NCI-H1694 treated with DMSO at 0.1 percent for 48 hours (cell line): ENCODE measurements at places on chromosomes 16 and 17.
A peak's percentile ranks its signal among the peaks of the same experiment; 100 is the strongest.

DNA sequence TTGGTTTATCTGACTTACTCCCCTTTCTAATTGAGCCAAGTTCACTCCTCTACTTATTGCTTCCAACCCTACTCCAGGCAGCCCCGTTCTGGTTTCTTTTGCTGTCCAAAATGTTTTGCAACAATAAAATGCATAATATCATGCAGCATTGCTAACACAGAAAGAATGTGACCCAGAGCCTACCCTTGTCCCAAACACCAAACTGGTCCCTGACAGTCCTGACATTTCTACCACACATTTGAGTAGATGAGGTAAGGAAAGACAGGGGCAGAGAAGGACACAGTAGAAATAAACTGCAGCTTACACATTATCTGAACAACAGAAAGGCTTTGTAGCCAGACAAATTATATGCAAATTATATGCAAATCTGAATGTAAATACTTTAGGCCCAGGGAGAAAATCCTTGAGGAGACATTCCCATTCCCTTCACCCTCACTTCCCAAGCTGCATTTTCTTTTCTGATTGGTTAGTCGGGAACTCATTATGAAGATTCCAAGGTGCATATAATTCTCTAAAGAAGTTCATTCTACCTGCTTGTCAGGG lies 31.6 kb downstream of the SOX9 start:
- DNase-seq: no peak

- DNase-seq: no peak
Measured at GRCh38 chr17:37399265-37399803, 7.3 kb downstream of the ACACA start.

GRCh38 chr17:55292094-55292493 lies 27.3 kb downstream of the HLF start:
- DNase-seq: no peak

DNA sequence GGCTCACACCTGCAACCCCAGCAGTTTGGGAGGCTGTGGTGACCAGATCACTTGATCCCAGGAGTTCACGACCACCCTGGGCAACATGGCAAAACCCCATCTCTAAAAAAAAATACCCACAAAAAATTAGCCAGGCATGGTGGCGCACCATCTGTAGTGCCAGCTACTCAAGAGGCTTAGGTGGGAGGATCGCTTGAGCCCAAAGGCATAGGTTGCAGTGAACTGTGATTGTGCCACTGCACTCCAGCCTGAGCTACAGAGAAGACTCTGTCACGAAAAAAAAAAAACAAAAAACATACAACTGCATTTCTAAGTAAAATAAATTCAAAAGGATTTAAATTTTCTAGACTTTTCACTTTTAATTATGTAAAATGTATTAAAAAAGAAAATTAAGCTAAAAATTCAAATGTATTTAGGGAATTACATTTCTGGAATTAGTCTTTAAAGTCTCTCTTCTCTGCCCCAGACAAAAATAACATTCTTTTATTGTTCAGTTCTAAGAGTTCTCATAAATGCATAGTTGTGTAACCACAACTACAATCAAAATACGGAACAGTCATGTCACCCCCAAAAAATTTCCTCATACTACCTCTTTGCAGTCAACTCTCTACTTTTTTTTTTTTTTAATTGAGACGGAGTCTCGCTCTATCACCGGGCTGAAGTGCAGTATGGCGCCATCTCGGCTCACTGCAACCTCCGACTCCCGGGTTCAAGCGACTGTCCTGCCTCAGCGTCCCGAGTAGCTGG lies 14.1 kb downstream of the FAM222B start:
- DNase-seq: no peak

- DNase-seq: no peak
Measured at GRCh38 chr16:81099958-81100357, 3.8 kb upstream of the GCSH start.

GRCh38 chr17:78252111-78252634 lies 20.7 kb downstream of the TMEM235 start:
- no peak for DNase-seq

DNA sequence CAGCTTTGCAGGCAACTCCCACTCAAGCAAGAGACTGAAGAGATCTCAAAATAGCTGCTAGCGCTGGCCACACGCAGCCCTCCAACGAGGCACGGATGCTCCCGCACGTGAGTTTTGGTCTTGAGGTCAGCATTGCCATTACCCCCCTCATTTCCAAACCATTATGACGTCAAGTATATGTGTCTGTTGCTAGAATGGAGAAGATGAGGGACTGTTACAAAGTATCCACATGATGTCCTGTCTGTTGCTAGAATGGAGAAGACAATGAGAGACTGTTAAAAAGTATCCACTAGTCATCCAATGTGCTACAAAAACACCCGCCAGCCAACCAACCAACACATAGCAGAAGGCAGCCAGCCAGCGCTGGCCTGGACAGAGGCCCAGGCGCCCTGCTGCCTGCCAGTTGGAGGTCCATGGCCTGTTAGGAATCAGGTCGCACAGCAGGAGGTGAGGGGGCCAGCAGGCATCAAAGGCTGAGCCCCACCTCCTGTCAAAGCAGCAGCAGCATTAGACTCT lies 24.8 kb downstream of the KLHDC4 start:
- peak; percentile 75 for DNase-seq

- DNase-seq: no peak
Measured at GRCh38 chr16:49269201-49269600, 12.4 kb downstream of the CBLN1 start.

- DNase-seq: no peak
Measured at GRCh38 chr17:42508426-42509165, 27.4 kb upstream of the NAGLU start.

DNA sequence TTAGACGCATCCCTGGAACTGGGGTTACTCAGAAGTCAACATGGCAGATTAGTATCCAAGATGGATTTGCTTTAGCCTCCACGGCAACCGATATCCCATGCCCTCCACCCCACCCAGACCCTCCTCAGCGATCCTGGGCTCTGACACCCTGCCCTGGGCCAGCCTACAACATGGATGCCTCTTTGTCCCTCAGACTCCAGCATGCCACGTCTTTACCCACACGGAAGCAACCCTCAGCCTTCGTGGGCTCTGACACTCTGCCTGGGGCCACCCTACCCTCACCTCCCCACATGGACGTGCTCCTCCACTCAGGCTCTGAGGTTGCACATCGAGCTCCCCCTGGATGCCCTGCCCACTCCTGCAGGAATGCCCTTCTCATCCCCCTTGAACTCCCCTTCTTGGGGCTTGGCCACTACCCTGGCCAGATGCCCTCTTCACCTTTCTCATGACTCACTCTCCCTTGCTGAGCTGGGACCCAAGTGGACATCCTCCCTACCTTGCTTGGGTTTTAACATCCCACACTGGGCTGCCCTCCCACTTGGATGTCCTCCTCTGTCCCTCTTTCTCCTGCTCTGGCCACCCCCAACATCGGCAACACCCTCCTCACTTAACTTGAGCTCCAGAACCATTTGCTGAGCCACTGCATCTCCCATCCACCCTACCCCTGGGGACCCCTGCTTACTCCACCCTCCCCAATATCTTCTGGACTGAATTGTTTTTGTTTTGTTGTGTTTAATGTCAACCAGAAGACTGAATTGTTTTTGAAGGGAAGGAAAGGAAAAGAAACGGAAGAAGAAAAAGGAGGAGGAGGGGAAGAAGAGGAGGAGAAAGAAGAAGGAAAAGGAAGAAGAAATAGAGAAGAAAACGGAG lies 18.3 kb upstream of the TMEM92 start:
- no peak for DNase-seq

GRCh38 chr17:52505601-52506000 lies 347.1 kb upstream of the CA10 start:
- DNase-seq: no peak

DNA sequence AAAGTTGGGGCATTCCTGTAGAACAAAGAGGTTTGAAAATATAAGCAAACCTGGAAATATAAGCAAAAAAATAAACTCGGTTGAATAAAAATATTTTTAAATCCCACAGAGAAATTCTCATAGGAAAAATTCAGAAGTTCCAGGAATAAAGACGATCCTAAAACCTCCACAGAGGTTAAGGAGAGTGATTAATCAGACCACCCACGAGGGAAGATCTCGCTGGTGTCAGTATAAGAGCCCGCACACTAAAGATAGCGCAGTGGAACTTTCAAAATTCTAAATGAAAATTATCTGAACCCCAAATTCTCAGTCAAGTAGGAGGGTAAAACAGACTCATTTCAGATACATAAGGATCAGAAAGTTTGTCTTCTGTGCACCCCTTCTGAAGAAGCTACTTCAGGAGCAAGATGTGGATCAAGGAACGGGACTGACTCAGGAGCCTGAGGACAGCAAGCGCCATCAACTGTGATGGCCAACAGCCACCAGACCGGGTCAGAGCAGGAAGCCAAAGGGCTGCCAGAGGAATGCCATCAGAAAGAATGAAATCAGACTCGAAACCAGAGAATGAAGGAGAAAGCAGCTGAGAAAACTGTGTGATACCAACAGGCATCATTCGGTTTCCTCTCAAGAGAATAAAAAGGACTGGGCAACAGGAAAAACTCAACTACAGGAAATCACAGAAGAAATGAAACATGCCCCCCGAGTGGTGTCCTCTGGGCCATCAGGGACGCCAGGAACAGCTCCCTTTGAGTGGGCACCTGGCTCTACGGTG lies 66.9 kb downstream of the CYTH1 start:
- DNase-seq: no peak

- no peak for DNase-seq
Measured at GRCh38 chr17:56359518-56359917, 206.2 kb downstream of the ANKFN1 start.

GRCh38 chr16:2466667-2467527 lies 4.2 kb upstream of the NTN3 start:
- no peak for DNase-seq

DNA sequence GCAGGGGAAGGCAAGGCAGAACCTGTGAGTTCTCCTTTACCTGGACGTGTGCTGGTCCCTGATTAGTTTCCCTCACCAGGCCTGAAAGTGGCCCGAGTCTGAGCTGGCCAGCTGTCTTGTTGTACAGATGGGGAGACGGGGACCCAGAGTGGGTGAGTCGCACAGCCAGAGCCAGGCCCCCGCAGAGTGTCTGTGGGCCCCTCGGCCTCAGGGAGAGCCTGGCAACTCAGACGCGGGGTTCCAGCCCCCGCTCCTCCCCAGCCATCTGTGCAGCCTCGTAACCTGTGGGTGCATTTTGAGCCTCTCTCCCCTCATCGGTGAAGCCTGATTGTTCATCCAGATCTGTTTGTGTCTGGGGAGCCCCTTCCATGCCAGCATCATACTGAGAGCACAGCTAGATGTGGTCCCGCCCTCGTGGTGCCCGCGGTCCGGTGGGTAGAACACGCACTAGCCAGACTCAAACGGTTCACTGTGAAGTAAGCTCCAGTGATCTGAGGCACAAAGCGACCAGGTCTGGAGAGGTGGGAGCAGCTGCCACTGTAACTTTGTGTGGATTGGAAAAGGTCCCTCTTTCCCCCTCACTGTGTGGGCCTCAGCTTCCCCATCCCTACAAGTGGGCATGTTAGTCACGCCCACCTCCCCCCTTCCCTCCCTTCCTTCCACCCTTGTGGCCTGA lies 6.0 kb upstream of the NDRG4 start:
- no peak for DNase-seq

- DNase-seq: no peak
Measured at GRCh38 chr17:80424878-80425765, 10.2 kb downstream of the ENDOV start.

- DNase-seq: no peak
Measured at GRCh38 chr17:41982026-41982760, 15.6 kb downstream of the CNP start.

DNA sequence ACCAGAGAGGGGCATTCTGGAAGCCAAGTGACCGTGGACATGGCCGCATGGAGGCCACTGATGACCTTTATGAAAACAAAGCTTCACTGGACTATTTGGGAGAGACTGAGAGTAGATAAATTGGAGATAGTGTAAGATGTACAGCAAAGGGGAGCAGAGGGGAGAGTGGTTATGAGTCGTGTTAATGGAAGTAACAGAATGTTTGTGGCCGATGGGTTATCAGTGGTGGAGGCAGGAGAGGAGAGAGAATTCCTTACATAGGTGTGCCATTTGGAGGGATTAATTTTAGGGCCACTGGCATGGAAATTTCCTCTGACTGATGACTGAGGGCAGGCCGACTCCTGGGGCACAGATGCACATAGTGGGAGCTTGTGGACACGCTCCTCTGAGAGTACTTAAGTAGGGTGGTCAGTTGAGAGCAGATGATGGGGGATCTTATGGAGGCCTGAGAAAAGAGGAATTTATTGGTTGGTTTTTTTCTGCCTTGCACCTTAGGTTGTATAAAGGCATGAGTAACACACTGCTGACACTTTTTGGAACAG lies 19.2 kb downstream of the PRPSAP2 start:
- no peak for DNase-seq
